CD14-positive monocyte (primary cell): ENCODE measurements at places on chromosomes 12 and 14.

GRCh38 chr12:121648458-121649028, 20.9 kb downstream of the MORN3 start:
- DNase-seq: no peak

GRCh38 chr14:104247336-104248202, 109.2 kb downstream of the KIF26A start:
- DNase-seq: no peak

DNA sequence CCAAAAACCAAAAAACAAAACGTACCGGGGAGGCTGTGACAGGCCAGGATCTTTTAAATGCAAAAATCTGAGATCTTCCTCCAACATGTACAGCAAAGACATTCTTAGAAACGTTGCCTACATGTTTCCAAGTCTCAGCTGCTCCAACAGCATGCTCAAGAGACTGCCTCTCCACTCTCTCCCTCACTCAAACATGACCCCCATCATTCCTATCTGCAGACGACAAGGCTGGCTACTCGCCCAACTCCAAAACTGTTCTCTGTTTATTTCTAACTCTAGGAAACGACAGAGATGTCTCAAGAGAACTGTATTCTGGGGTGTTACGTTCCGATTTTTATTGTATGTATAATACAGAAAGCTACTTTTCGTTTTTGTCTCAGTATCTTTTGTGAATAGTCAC, 57.5 kb upstream of the TMCC3 start:
- no peak for DNase-seq

DNA sequence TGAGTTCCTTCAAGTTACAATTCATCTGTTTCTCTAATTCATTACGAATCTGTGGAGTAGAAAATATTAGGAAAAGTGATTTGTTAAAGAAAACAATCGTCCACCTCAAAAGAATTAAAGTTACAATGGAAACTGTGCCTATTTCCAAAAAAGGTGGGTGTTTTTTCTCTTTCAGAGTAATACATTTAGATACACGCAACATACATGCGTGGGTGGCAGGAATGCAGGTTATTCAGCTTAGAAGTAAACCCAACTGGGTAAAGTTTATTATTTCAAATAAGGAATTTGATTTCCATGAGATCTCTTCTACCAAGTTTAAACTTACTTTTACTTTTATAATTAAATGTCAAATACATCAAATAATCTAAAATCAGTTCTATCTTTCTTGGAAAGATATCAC, 52.2 kb downstream of the SSH1 start:
- no peak for DNase-seq

DNA sequence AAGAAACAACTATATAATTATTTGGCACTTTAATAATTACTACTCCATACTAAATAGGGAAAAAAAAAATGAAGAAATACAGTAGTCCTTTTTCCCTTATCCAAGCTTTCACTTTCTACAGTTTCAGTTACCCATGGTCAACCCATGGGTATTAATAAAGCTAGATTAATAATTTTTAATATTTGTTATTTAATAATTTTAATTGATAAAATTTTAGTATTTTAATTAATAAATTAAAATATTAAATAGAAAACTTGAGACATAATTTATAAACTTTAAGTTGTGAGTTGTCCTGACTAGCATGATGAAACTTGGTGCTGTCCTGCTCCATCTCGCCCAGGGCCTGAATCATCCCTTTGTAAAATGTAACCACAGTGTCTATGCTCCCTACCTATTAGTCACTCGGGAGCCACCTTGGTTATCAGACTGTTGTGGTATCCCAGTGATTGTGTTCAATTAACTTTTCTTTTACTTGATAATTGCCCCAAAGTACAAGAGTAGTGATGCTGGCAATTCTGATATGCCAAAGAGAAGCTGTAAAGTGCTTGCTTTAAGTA, 71.8 kb downstream of the PAWR start:
- DNase-seq: no peak
